ENCODE measurements at places on chromosomes 2 and 18. TPM values are rescaled to one million over a fixed set of nuclear protein-coding genes. Genes with fewer than 3 reads are reported as not detected.

KCNG2 gene
- 0.07 TPM for total RNA-seq

ITGA4 gene
- 2.6 TPM for total RNA-seq

BZW1 gene
- total RNA-seq: 773 TPM

CRYGC gene
- total RNA-seq: not detected

BCL2 gene
- 0.56 TPM for total RNA-seq

SCN3A gene
- total RNA-seq: not detected

SERPINB2 gene
- total RNA-seq: 0.07 TPM

MC5R gene
- total RNA-seq: not detected

VWC2L gene
- not detected for total RNA-seq

HK2 gene
- total RNA-seq: 0.95 TPM

NEB gene
- 0.36 TPM for total RNA-seq

NT5DC4 gene
- not detected for total RNA-seq

KATNAL2 gene
- total RNA-seq: 1.7 TPM

AKAIN1 gene
- total RNA-seq: not detected

ACVR1C gene
- not detected for total RNA-seq

DPP4 gene
- total RNA-seq: 1.1 TPM
